ENCODE measurements at places on chromosomes 12 and 14.
A peak's percentile ranks its signal among the peaks of the same experiment; 100 is the strongest.

- DNase-seq = no peak
These were observed 195.7 kb upstream of the LRIG3 start for GRCh38 chr12:59115995-59116394.

DNA sequence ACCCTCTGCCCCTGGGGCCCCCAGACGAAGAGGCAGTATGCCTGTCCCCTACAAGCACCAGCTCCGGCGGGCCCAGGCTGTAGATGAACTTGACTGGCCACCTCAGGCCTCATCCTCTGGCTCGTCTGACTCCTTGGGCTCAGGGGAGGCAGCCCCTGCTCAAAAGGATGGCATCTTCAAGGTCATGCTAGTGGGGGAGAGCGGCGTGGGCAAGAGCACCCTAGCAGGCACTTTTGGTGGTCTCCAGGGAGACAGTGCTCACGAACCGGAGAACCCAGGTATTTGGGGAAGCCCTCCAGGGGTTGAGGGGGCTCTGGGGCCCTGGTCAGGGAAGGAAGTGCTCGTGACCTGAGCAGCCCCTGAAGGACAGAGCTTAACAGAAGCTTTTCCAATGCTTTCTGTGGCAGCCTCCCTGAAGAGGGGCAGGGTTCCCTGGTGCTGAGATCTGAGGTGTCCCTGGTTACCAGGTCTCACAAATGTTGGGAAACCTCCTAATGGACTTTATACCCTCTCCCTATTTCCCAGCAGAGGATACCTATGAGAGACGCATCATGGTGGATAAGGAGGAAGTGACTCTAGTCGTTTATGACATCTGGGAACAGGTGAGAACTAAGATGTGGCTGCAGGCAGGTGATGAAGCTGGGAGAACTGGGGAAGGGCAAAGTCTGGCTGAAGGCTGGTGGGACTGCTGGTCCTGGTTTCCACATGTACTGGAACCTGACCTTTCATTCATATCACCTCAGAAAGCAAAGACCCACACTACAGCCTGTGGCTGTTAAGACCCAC is 1.9 kb downstream of the REM2 start:
- DNase-seq = no peak

- DNase-seq = no peak
These were observed 869 bp upstream of the RIMBP2 start for GRCh38 chr12:130716969-130717366.

DNA sequence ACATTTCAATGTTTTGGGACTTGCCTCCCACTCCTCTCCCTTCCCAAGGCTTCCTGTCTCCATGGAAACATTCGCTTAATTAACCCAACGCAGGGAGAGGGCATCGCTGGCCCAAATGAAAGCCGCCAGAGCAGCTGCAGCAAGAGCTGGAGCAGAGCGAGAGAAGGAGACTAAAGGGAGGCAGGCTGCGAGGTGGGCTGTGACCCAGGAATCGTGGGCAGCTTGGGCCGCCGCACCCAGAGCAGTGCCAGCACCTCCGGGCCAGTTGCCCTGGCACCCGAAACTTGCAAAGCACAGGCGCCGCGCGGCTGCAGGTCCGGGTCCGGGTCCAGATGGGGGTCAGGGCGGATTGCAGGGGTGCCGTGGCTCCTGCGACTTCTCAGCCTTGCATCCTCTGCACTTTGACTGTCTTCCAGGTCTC is 43.5 kb upstream of the PTPRQ start:
- no peak for DNase-seq

GRCh38 chr12:71763677-71764379 is 9.2 kb downstream of the RAB21 start:
- DNase-seq = no peak

- no peak for DNase-seq
These were observed 30.0 kb upstream of the OR4E1 start for GRCh38 chr14:21703357-21704326.

- DNase-seq = no peak
These were observed 1226.5 kb downstream of the GALC start for GRCh38 chr14:86766469-86766868.

DNA sequence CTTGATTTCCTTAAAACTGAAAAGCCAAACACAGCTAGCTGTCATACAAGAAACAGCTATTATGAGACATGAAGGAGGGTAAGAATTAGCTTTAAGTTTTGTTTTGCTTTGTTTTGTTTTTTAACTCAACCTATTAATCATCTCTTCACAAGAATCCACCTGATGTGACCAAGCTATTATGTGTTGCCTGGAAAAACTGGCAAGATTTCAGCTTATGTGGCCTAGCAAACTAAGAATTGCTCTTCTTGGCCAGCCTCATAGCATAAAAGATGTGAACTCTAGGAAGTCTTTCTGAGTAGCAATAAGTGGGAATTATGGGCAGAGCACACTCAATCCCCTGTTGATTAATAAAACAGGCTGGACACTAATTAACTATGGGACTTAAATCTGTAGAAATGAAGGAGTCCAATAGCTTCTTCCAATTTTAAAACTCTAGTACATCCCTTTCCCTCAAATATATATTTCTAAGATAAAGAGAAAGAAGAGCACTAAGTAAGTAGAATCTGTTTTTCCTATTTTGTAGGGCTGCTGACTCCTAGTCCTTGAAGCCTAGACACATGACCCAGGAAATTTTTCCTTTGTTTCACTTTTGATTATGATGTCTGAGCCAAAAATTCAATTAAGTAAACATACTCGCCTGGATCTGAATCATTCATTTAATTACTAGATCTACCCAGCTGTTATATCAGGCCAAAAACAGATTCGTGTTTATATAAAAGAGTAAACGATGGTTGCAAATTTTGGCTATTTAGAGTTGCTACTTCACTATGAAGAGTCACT is 75.7 kb downstream of the GTF2A1 start:
- DNase-seq = no peak

GRCh38 chr14:98594156-98594555 is 677.8 kb downstream of the BCL11B start:
- DNase-seq = no peak

DNA sequence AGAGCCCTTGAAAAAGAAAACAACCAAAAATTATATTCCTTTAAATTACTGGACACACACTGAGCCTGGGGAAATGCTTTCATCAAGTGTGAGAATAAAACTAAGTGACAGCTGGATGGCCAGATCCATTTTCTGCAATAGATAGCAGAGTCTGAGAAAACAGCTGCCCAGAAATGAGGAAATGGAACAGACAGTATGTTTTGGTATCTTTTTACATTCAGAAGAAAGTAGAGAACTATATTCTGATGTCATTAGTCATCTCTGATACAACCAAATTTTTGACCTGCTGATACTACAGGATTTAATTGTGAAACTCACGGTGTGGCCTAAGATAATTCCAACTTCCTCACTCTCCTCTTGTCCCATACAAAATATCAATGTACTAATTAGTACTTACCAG is 78.2 kb downstream of the HMGA2 start:
- no peak for DNase-seq

DNA sequence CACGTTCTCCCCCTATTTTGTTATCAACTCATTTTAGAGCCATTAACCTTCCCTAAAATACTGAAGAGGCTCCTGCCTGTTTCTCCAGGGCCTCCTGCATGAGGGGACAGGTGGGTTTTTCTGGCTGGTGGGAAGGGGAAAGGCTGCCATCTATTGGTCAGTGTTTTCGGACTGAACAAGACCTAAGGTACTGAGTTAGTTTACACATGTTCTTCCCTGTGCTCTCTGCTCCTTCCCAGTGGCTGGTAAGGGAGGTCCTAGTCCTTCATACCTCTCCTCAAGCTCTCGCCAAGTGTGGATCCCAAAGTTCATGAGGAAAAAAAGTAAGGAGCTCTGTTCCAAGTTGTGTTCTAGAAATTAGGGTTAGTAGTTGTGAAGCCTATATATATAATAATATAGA is 357.5 kb downstream of the FSCB start:
- DNase-seq = no peak

- no peak for DNase-seq
These were observed 190.4 kb downstream of the PAH start for GRCh38 chr12:102726686-102727085.

GRCh38 chr12:114123108-114123507 is 157.0 kb upstream of the RBM19 start:
- DNase-seq = no peak

DNA sequence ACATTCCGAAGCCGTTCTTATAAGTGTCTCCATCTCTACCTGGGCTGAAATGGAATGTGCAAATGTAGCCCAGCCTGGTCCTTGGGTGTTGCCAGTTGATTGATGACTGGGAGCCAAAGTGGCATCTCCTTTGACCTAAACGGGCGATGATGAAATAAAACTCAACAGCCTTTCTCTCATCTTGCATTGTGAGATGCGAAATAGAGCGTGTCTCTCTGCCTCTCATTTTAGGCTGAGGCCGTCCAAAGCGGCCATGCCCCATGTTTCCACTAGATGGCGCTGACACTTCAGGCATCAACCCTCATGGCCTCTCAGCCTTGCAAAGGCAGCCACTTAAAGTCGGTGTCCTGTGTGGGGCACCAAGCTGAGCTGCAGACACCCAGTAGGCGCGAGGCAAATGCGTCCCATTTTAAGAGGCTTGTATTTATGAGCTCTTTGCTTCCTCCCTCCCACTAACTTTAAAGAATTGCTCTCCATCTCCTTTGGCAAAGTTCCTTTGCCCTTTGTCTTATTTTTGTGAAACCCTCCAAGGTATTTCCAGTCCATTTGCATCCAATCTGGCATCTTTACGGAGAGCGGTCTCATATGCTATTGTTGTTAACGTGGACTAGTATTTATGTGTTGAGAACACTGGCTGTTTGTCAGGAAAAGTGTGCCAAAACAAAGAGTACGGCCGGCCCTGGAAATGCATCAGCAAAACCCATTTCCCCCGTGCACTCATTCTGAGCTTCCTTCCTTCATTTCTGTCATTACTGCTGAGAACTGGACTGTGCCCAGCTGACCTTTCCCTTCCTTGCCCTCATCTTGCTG is 25.0 kb downstream of the GPRC5A start:
- DNase-seq = peak; percentile 91

GRCh38 chr12:75269209-75269608 is 59.6 kb upstream of the KCNC2 start:
- DNase-seq = no peak

- no peak for DNase-seq
These were observed 3.1 kb downstream of the DGKA start for GRCh38 chr12:55933799-55934742.
